Retina (tissue), 1 donor: ENCODE measurements at places on chromosomes 2 and 18.

GRCh38 chr2:148814860-148815419 lies 60.1 kb upstream of the KIF5C start:
- no peak for DNase-seq

GRCh38 chr2:37244755-37245154 lies 13.3 kb downstream of the NDUFAF7 start:
- no peak for DNase-seq

DNA sequence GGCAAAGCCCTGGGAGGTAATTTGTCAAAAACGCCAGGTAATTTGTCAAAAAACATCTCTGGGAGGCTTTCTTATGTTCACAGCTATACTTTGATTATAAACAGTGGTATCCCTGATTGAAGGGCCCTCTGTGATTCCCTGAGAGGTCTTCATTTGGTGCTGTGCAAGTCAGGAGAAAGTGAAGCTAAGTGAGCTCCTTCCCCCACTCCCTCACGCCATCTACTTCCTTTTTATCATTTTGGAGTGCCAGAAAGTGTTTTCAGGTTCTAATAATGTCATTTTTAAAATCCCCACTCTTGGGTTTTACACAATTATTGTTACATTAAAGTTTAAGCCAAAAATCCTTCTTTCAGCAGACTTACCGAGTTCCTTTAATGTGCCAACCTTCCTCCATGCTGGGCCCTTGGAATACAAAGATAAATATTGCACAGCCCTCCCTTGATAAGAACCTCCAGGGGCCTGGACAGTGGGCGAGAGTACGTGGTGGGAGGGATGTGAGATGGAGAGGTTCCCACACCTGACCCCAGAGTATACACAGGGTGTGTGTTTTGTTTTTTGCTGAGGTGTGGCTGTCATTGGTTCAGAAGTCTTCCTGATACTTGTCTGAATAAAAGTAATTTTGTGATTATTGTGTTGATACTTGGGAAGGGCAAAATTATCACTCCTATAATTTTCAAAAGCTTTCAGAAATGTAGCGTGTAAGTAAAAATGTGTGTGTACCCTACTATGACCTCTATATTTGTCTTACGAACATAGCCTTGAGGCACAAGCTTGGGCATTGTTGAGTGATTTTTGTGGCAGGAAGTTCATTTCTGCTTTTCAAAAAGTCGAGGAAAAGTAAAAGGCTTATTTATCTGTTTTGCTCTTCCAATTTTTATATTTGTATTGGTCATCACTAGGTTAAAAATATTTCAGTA lies 8.2 kb downstream of the MAPRE2 start:
- DNase-seq: no peak

DNA sequence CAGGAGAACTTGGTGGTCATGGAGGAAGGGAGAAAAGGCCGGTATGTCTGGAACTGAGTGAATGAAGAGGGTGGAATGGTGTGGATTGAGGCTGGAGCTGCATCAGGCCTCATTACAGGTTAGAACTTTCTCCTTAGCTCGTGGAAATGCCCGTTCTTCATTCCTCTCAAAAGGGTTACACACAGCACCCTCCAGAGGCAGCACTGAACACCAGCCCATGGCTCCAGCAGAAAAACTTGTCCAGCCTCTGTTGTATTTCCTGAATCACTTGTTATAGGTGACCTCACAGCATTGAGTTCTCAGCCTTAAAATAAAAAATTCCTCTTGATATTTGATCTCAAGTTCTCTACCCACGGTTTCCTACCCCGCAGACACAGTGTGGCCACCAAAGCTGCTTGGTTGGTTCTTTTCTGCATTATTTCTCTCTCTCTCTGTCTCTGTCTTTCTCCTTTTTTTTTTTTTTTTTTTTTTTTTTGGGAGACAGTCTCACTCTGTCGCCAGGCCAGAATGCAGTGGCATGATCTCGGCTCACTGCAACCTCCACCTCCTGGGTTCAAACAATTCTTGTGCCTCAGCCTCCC lies 89.6 kb downstream of the ITGB1BP1 start:
- DNase-seq: peak; percentile 31

GRCh38 chr2:239545741-239546392 lies 145.0 kb upstream of the HDAC4 start:
- no peak for DNase-seq

DNA sequence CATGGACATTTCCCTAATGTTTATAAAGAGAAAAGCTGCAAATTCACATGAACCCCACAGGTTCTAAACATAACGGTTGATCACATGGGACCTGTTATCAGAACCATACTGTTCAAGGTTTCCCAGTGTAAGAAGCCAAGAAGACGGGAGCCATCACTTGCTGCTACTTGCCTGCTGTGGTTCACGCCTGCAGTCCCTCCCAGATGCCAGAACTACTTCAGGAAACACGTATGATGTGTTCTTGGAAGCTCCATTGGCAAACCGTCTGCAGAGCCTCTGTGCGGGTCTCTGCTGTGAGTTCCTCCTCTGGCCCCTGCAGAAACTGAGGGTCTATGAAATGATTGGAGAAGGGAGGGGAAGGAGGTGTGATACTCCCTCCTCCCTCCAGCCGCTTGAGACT lies 75.2 kb downstream of the CABLES1 start:
- DNase-seq: no peak

- DNase-seq: no peak
Measured at GRCh38 chr2:74206180-74206688, 7.8 kb downstream of the MTHFD2 start.

DNA sequence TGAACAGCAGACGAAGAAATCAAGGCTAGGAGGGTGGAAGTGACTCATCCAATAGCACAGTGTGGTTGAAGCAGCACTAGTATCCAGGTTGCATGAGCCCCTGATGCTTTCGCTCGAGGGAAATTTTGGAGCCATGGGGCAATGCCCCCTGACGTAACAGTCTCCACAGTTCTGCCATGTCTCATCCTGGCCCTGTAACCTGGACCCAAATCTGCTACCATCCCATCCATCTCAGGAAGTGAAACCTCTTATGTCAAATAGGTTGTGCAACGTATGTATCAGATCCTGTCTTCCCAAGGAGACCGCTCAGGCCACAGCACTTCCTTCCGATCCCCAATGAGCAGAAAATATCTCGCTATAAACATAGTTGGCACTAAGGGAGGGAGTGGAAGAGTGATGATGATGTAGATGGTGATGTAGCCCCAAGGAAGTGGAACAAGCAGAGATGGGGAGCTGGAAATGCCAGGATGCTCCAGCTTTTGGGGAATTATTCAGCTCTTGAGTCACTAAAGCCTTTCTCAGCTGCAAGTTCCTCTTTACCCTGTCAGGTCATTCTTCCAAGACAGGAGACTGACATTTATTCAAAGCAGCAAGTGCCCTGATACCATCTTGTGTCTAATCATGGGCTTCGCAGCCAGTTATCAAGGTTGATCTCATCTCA lies 3.0 kb upstream of the IL1B start:
- no peak for DNase-seq

DNA sequence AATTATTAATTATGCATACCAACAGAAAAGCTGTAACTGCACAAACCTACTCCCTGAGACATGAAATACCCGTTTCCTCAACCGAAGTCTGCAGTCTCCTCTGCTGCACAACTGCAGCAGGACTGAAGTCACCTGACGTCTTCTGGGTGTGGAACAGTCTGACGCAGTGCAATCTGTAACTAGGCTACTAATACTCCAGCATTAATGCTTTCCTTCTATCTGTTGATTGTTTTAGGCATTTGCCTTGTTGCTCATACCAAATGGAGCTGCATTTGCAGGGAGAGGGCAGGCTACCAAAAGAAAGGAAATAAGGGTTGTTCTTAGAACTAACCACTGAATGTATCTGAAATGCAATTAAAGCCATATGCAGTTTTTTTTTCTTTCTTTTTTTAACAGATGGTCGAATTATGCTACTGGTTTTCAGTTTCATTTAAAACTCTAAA lies 40.1 kb downstream of the RTN4 start:
- DNase-seq: peak; percentile 34

GRCh38 chr2:57523304-57523703 lies 523.3 kb upstream of the VRK2 start:
- no peak for DNase-seq

DNA sequence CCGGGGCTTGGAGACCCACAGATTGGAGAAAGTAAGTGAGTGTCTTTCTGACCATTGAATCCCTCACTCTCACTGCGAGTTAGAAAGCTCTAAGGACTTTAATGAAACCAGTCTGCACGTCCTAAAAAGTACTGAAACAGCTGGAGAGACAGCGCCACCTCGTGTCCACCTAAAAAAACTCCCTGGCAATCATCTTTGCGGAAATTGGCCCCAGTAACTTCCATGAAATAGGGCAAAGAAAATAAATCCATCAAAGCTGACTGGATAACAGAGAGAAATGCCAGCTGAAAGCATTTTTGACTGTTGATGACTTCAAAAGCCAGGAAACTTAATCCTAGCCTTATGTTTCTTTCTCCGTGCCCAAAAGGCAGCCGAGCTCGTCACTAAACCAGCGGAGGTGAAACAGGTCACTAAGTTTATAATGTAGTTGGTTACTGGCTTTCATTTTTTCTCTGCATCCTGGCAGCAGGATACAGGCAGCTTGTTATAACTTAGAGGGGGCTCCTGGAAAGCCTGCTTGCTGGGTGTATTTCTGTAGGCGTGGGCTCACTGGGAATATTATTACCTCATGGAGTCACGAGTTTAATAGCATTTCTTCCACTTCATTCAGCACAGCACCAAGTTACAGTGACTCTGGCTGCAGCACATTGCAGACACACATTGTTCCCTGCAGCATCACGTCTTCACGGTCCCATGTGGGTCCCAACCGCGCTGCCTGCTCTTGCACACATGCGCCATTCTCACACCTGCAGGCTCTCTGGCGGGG lies 266.5 kb downstream of the HRH4 start:
- peak; percentile 90 for DNase-seq

GRCh38 chr2:187214306-187214705 lies 233.7 kb downstream of the CALCRL start:
- DNase-seq: no peak
